ACHN (cell line): ENCODE measurements at places on chromosomes 1 and 21.

DNA sequence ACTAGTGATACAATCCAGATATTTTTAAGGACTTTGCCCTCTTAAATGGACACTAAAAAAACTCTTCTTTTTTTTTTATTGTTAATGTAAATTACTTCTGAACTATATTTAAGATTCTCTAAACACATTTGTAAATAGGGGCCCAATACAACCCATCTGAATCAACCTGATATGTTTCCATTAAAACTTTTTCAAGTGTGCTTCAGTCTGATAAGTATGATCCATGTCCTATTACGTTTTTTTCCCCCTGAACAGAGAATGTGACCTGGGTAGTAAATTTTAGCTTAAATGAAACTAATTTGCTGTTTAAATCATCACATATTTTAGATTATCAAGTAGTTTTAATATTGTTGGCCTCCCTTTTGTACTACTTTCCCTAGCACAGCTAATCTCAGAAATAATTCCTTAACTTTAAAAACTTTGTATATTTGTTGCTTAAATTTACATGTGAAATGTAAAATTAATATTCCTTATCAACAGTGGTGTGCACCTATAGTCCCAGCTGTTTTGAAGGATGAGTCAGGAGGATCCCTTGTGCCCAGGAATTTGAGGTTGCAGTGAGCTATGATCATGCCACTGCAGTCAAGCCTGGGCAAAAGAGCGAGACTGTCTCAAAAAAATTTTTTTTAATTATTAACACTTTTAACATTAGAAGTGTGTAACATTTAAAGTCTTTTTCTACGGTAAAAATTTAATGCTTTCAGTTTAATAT, 3.0 kb upstream of the PKN2 start:
- DNase-seq: peak; percentile 43

DNA sequence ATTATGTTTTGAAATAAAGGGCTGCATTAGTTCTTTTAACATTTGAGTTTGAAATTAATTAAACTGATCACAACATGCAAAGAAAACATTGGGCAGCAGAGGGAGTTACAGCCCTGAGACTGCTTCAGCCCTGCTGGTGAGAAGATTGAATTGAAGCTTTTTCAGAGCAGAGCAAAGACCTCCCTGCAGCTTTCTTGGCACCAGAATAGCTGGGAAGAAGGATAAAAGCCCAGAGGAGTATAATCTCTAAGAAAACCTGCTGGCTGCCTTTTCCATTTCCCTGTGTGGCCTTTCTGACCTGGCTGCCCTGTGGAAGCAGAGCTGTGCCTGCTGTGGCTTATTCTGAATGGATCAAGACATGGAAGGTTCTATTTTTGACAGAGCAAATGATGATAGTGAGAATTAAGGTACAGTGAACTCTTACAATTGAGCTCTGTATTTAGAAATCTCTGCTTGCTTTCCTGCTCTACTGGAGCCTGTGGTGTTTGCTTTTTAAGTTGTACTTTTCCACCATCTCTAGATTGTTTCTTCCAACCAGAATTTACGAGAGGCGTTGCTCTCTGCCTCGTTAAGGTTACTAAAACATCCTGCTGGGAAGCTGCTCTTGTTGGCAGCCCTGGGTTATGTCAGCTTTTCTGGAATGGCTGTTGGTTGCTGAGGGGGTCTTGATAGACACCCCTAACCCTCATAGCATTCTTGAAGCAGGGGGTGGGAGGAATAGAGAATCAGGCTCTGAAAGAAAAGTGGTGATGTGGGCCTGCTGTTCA, 9.9 kb downstream of the SNRPE start:
- DNase-seq: peak; percentile 81

- no peak for DNase-seq
Measured at GRCh38 chr1:25944986-25945385, 38.8 kb upstream of the STMN1 start.

DNA sequence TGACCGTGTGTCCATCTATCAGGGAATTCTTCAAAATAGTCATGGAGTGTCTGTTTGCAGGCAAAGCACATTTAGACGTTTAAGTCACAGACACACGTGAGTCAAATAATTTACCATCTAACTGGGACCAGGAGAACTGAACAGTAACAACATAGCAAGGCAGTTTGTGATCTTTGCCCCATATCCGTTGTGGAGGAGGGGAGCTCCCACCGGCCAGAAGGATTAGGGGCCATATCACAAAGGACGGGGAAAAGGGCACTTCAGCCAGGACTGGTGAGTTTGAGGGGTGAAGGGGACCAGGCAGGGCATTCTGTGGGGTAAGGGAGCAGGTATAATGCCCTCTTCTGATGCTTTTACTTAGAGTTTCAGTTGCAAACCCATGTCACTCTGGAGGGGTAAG, 22.9 kb downstream of the ELAPOR1 start:
- no peak for DNase-seq

GRCh38 chr1:211843018-211843417, 12.5 kb upstream of the LPGAT1 start:
- DNase-seq: peak; percentile 24

DNA sequence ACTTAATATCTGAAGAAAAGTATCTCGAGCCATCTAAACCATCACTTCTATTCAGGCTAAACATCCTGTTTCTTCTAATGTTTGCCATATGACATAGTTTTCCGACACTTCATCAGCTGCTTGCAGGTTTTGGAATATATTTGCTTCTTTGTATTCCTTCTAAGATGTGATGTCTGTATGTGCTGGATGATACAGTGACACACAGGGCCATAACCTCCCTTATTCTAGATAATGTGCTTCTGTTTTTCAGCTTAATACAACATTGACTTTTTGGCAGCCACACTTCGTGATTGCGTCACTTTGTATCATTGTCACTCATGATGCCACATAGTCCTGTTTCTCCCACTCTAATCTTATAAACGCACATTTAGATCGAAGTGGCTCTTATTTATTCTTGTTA, 156.3 kb downstream of the CRB1 start:
- no peak for DNase-seq

DNA sequence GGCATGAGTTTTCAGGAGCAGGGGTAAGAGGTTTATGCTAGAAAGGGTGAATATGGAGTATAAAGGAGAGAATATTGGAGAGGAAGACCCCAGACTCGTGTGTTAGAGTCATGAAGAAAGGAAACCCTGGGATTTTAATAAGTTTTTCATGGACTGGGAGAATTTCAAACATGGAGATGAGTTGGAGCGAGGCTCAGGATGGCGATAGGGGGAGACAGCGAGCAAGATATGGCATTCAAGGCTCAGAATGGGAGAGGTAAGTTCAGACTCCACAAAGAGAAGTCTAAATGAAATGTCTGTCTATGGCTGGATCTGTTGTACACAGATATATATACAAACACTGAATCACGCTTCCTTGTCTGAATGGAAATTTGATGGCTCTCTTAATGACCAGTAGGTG, 92.5 kb downstream of the LRRC40 start:
- no peak for DNase-seq

- DNase-seq: no peak
Measured at GRCh38 chr1:165890684-165891083, 63.3 kb downstream of the UCK2 start.

DNA sequence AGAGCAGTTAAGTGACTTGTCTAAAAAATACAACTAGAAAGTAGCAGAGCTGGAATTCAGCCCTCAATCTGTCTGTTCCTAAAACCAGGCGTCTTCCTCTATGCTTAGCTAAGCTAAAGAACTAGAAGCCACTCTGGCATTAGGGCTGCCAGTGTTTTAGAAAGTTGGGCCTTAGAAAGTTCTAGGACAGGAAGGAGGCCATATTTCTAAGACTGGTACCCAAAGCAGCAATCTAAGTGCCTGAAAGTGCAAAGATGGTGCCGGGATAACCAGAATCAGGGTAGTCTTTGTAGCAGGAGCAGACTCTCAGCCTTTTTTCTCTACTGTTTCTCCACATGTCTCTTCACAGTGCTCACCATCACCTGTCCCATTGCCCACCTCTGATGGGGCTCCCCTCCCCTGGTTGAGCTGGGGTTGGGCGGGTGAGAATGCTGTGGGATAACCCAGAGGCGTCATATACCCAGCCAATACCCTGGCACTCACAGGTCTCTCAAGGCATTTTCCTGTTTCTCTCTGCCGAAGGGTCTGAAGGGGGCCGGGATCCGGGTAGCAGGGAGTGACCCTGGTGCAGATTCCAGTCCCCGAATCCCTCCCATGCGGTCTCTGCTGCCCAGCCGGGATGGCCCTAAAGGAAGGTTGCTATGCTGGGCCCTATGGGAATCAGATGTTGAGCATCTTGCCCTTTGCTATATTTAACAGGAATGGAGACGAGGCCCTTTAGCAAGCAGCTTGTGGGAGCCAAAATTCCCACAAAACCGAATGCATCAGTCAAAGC, 1.1 kb upstream of the RCSD1 start:
- DNase-seq: no peak

DNA sequence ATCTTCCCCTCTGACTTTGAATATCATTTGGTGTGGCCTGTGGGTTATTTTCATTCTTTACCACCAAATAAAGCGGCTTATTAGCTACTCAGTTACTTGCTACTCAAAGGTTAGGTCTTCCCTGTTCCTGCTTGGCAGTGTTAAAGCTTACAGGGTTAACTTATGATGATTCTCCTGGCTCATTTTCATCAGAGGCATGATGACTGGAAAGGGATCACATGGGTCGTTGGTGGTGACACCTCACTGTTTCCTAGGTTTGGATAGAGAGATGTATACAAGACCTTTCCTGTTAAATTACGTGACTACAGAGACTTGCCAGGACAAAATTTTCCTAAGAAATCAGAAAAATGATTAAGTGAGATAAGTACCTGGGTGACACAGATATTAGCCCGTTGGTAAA, 27.4 kb downstream of the MRPS6 start:
- DNase-seq: no peak

- DNase-seq: peak; percentile 18
Measured at GRCh38 chr1:110155878-110156522, 5.7 kb downstream of the SLC6A17 start.

- DNase-seq: no peak
Measured at GRCh38 chr1:39288735-39289465, 84.4 kb downstream of the MACF1 start.

DNA sequence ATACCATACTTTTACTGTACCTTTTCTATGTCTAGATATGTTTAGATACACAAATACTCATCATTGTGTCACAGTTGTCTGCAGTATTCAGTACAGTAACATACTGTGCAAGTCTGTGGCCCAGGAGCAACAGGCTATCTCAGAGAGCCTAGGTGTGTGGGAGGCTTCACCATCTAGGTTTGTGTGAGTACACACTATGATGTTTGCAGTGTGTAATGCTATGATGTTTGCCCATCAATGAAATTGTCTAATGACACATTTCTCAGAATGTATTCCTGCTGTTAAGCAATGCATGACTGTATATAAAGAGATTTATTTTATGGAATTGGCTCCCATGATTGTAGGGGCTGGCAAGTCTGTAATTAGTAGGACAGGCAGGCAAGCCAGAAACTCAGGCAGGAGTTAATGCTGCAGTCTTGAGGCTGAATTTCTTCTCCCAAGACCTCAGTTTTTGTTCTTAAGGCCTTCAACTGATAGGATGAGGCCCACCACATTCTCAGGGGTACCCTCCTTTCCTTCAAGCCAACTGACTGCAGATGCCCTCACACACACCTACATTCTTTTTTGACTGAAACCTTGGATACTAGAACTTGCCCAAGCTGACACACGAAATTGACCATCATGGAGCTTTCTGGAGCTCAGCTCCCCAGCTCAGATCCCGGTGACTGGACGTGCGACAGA, 7.7 kb upstream of the AGTRAP start:
- no peak for DNase-seq

DNA sequence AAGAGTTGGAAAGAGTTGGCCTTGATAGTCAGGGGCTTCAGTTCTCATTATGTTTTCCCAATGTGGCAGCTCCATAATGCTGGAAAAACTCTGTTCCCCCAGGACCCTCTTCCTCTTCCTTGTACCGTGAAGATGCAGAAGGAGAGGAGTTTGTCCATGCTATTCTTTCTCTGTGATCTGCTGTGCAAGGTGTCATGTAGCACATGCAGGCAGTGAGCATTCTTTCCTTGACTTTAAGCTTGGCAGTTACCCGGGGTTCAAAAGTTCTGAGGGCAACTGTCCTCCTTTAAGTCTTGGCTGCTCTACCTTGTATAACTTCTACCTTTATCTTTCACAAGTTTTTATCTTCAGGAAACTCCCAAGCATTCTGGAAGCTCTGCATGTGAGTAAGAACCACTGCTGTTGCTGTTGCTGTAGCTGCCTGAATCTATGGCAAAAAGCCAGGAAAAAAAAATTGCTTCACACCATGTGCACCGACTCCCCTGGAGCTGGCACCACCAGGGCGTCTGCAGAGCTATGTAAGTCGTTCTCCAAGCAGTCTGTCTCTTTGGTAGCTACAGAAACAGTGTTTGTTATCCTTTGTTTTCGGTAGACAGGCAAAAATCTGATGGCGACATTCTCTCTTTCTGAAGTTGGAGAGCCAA, 42.7 kb upstream of the SLC16A1 start:
- no peak for DNase-seq

DNA sequence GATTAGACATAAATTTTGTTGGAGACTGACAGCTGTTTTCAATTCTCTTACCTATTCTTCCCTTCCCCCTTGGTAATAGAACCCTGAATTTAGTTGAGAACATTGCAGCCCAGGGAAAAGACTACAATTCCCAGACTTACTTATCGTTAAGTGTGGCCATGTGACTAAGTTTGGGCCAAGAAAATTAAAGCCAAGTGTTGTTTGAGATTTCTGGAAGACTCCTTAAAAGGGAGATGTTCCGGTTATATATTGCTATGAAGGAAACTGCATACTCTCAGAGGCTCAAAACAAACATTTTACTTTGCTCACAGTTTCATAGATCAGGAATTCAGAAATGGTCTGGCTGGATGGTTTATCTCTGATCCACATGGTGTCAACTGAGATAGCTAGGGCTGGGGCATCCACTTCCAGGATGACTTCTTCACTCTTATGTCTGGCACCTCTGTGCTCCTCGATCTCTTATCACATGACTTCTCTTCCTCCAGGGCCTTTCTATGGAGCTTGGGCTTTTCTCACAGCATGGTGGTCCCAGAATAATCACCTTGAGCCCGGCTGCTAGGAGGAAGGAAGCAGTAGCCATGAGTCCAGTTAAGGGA, 22.4 kb upstream of the CD34 start:
- no peak for DNase-seq

- no peak for DNase-seq
Measured at GRCh38 chr1:203296460-203297073, 8.8 kb upstream of the BTG2 start.

DNA sequence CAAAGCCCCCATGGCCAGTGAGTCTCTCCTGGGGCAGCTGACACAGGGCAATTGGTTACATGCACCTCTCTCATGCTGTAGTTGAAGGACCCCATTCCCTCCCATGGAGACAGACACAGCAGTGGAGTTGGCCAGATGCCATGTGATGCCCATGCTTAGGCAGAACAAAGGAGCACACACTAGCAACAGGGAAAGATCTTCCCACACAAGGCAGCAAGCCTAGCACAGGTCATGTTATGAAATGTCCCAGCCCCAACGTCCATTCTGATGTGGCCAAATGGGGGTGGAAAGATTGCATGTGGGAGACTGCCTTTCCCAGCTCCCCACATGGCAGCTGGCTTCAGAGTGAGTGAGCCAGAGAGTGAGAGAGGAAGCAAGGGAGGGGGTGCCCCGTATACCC, 34.5 kb downstream of the AADACL4 start:
- no peak for DNase-seq

DNA sequence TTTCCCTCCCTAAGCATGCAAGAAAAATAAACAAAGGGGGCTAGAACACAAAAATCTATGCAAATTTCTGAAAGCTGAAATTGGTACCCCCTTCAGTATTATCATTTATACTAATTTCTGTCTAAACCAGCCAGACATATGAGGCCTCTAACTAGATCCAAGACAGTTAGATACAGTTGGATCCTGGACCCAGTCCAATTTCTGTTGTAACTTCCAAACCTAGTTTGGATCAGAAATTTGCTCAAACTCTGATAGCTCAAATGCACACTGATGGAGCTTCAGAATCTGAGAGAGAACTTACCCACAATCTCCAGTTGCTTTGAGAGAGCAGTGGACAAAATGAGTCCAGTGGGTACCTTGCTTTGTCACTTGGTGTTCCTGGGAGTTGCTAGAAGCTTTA, 11.9 kb downstream of the CEP350 start:
- no peak for DNase-seq
